Stimulated activated CD4-positive, alpha-beta T cell treated with anti-CD3 and anti-CD28 coated beads, Interleukin-1b, Interleukin-23, amount 100 ng/mL, for 4 hours (primary cell): ENCODE measurements at places on chromosomes 3 and 15.

DNA sequence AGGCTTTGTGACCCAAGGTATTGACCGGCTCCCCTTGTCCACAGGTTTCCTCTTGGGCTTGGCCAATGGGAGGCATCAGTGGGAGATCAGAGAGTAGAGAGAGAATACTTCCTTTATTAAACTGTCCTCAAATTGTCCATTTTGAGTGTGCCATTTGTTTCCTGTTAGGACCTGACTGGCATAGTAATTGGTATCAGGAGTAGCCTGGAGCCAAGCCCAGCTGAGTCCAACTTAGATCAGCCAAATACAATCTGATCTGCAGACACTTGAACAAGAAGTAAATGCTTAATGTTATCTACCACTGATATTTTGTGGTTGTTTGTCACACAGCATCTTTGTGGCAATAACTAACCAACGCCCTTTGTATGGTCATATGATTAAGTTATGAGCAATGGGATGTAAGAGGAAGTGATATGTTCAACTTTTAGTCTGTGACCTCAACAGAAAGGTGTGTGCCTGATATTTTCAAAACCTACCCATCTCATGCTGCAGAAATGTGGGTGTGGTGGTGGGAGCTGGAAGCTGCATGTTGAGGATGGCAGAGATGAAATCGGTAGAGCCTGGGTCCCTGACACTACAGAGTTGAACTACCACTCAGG lies 13.3 kb downstream of the MYD88 start:
- DNase-seq, result no peak

- DNase-seq, result no peak
Observed at GRCh38 chr3:15060029-15060428, 5.1 kb downstream of the MRPS25 start.

DNA sequence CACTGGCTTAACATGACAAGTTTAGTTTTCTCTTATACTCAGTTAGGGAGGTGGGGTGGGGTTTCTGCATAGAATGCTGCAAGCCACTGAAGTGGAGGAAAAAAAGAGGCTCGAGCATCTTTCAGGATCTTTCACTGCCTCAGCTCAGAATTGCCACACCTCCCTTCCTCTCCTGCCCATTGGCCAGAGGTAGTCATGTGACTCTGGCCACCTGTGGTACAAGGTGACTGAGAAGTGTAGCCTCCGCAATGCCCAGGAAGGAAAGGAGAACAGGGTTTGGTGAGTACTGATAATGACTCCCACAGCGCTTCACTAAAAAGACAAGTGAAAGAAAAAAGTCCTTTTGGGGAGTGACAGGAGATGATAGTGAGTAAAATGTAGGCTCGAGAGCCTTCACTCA lies 124.3 kb upstream of the TRIM42 start:
- DNase-seq, result no peak

GRCh38 chr15:28018291-28019044 lies 80.6 kb downstream of the OCA2 start:
- DNase-seq, result no peak

DNA sequence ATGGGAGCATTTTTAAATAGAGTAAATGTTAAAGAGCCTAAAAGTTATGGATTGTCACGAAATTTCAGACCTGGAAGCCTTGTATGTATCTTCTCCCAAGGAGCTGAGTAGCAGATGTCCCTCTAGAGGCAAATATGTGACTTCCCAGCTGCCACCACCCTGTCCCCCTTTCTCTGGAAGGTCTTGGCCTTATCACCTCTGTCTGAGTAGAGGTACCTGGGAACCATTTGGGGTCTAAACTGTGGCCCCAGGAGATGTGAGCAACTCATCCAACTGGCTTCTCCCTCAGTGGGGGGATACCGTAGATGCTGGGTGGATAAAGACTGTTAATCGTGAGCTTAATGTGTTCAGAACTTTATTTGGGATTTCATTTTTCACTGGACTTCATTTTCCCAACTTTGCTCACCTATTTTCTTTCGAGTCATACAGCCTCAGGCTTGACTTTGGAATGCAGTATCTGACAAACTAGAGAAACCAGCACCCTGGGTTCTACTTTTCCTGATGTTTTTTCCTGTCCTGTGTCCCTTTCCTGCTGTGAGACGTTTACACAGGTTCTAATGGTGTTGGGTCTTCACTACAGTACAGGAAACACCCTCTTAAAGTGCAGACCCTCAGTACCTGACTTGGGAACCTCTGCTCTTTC lies 53.3 kb upstream of the CCR4 start:
- DNase-seq, result no peak

GRCh38 chr3:40336101-40336500 lies 26.6 kb downstream of the EIF1B start:
- DNase-seq, result no peak

DNA sequence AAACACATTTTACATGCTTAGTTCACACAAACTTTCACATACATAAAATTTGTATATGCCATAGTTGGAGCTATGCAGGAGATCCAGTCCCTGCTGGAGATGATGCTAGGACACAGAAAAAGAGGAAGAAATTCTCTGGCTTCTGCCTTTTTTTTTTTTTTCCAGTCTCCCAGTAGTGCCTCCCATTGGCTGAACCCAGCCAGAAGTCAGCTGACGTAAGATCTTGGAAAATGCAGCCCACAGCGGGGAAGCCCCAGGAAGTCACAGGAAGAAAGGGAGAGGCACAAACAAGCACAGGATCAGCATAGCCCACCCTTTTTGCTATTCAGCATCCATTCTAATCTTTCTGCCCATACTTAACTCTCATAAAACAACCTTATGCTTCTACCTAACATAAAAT lies 38.5 kb downstream of the SCN11A start:
- DNase-seq, result no peak

- no peak for DNase-seq
Observed at GRCh38 chr3:55661141-55661540, 174.0 kb upstream of the WNT5A start.

- DNase-seq, result no peak
Observed at GRCh38 chr3:29202378-29202777, 78.5 kb upstream of the RBMS3 start.

DNA sequence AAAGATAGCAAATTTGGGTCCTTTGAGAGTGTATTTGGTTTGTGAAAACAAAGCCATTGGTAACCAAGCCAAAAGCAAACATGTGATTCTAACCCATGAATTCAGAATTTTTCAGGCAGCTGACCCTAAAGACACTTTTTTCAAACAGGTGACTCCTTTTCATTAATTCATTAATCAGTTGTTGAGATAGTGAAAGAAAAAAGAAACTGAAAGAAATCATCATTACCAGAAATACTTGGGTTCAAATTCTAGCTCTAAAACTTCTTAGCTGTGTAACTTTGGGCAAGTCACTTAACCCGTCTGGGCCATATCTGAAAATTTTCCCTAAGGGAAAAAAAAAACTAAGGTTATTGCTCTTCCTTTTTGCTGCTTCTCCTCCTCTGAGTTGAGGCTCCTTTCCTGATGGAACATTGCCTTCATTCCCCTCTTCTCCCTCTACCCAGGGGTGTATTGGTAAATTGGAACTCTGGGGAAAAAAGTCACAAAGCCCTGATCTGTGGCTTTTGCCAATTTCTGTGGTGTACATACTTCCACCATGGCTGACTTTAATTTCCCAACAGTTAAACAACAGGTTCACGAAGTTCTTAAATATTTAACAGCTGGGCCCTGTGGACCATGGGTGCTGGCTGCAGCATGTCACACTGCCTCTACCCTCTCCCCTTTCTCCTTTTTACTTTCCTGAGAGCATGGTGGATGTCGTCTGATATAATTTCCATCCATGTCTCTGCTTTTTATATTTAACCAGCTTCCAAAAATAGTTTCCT lies 120.3 kb downstream of the ASB7 start:
- no peak for DNase-seq

DNA sequence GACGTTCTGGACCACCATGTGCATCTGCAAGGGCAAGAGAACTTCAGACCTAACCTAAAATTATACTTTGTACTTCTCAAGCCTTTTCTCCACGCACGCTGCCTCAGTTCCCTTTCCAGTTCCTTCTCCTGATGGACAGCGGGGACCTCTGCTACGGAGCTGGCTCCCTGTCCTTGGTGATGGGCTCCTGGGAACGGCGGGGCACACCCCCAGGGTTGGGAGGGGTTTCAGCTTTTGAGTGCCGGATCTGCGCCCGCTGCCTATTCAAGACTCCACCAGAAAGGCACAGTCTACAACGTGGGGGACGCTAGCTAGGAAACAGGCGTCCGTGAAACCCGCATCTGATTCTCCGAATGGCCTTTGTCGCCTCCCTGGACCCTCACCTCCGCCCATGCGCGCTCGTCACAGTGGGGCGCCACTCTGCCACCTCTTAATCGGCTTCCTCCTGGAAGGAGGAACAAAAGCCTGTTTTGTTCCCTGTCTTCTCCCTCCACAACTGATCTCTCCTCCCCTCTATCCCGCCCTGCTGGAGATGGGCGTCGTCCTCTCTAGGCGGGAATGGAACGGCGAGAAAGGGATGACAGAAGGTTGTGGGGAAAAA lies 2.2 kb downstream of the GPR149 start:
- DNase-seq, result no peak

DNA sequence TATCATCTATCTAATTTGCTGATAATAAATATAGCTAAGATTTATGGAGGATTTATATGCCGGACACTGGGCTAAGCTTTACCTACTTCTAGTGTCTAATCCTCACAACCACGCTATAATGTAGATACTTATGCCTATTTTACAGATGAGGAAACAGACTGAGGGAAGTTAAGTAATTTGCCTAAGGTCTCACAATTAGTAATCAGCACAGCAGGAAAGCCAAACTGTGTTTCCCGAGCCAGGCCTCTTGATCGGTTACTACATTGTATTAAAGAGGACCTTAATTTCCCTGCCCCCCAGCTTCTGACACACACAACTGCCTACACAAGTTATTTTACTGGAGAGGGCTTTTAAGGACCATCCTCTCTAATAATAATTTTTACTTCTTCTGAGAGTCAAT lies 40.9 kb downstream of the ONECUT1 start:
- DNase-seq, result no peak

GRCh38 chr3:55641964-55642363 lies 154.9 kb upstream of the WNT5A start:
- no peak for DNase-seq

GRCh38 chr3:184145111-184145524 lies 10.0 kb downstream of the EIF2B5 start:
- peak; percentile 40 for DNase-seq

- DNase-seq, result no peak
Observed at GRCh38 chr15:85010386-85011159, 28.9 kb downstream of the PDE8A start.

DNA sequence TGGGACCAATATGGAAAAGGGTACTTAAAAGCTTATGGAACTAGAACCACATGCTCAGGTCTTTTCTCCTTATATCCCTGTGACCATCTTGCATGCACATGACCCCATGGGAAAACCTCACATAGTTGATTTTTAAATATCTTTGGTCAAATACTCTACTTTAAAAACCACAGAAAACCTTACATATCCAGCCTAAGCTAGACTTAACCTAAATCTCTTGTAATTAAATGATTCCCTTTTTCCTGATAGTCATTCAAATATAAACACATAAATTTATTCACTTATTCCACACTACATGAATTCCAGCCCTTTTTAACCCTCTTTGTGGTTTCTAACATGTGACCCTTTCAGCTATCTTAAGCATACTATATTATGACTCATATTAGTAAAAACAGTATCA lies 46.8 kb downstream of the DNAJC13 start:
- no peak for DNase-seq

GRCh38 chr3:191261304-191261638 lies 62.2 kb downstream of the OSTN start:
- no peak for DNase-seq

- DNase-seq, result no peak
Observed at GRCh38 chr3:13148126-13148525, 74.9 kb upstream of the IQSEC1 start.

DNA sequence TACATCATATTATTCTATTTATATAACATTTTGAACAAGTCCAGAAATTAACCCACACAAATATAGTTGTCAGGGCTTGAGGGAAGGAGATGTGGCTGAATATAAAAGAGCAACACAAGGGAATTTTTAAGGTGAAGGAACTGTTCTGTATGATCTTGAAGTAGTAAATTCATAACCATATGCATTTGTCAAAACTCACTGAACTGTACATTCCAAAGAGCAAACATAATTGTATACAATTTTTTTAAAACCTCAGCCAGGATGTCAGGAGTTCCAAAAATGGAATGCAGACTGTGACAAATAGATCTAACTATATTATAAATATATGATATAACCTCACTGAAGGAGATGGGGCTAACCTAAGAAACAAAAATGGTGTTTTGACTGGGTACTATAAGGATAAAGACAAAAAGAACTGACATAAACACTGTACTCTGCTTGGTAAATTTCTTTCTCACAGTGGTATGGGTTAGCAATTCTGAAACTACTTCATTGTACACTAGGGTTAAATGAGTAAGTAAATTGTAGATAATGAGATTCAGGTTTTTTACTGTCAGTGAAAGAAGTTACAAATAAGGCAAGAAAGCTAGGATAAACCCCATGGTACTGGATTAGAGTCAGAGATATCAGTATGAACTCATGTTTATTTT lies 14.4 kb downstream of the GOLGB1 start:
- no peak for DNase-seq

DNA sequence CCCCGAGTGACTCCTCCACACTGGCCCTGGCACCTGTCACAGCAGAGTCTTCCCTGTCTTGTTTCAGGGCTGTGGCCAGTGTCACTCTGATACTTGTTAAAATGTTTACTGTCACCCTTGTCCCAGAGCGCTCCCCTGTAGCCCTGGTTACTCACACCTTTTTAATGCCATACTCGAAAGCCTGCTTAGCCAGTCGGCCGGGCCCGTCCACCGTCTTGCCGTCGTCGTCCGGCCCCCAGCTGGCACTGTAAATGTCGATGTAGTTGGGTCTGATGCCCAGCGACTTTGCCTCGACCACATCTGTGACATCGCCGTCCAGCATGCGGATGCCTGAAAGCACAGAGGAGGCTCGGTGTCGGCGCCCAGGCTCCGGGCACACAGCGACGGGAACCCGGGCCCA lies 91.3 kb downstream of the PCSK6 start:
- DNase-seq, result no peak

- DNase-seq, result no peak
Observed at GRCh38 chr15:90402223-90402622, 14.2 kb downstream of the IQGAP1 start.

DNA sequence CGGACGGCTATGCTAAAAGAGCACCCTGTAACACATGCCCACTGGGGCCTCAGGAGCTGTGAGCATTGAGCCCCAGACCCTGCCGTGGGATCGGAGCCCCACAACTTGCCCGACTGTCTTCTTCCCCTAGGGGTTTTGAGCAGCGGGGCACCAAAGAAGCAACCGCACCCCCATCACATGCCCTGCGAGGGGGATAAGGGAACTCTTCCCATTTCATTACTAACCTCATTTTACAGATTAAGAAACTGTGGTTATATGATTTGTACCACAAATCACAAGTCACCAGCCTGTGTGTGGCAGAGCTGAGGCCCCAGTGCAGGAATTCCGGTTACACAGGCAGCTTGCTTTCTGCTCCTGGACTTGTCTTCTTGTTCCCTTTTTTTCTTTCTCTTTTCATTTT lies 86.2 kb downstream of the CD47 start:
- DNase-seq, result no peak

- no peak for DNase-seq
Observed at GRCh38 chr3:158084651-158085050, 21.6 kb downstream of the SHOX2 start.
